T-helper 9 cell (primary cell): ENCODE measurements at places on chromosomes 11 and 22.

DNA sequence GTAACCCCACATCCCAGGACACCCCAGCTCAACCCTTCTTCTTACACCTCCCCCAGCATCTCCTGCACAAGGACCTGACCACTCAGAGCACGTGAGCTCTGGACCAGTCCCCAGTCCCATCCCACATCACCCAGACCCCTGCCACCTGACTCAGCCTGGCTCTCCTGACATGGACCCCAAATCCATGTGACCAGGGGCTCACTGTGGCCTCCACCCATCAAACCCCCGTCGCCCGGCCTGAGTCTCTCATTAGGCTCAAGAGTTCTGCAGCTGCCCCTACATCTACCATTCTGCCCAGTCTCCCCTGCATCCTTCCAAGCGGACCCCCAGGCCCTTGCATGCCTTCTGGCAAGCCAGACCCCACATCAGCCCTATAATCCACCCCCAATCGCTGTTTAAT lies 1.9 kb upstream of the LIF start:
- DNase-seq, result no peak

GRCh38 chr11:91978747-91979146 lies 245.9 kb upstream of the FAT3 start:
- DNase-seq, result no peak

DNA sequence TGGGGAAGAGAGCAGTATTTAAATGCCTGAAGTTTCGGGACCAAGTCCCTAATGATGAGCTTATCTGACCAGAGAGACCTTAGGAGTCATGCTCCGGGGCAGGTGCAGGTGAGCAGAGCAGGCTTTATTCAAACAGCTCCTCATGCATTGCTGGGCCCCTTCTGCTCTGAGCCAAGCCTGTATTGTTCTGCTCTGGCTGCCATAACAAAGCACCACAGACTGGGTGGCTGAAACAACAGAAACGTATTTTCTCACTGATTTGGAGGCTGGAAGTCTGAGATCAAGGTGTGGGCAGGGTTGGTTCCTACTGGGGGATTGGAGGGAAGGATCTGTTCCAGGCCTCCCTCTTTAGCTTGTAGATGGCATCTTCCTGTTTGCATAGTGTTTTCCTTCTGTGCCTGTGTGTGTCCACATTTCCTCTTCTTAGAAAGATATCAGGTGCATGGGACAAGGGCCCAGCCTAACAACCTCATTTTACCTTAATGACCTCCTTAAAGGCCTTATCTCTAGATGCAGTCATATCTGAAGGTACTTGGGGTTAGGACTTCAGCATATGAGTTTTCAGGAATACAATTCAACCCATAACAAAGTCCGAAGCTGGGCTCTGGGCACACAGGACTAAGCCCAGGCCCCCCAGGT lies 97.1 kb upstream of the PARVA start:
- DNase-seq, result no peak

DNA sequence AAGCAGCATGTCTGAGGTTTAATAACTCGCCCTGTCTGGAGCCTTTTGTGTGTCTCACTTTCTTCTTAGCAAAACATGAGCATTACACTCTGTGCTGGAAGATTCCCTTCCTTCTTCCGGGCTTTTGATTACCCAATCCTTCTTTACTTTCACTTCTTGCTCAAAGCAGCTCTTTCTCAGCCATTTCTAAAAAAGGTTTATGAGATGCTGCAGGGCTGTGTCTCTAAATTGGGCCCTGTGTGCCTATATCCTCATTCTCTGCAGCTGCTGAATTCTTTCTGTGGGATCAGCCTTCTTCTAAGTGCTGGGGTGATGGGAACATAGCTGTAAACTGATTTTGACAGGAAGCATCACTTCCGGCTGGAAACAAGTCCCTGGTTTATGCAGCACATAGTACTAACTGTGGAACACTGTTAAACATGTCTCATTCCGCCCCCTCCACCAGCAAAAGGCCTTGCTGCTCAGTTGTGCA lies 71.8 kb downstream of the PIWIL4 start:
- no peak for DNase-seq

DNA sequence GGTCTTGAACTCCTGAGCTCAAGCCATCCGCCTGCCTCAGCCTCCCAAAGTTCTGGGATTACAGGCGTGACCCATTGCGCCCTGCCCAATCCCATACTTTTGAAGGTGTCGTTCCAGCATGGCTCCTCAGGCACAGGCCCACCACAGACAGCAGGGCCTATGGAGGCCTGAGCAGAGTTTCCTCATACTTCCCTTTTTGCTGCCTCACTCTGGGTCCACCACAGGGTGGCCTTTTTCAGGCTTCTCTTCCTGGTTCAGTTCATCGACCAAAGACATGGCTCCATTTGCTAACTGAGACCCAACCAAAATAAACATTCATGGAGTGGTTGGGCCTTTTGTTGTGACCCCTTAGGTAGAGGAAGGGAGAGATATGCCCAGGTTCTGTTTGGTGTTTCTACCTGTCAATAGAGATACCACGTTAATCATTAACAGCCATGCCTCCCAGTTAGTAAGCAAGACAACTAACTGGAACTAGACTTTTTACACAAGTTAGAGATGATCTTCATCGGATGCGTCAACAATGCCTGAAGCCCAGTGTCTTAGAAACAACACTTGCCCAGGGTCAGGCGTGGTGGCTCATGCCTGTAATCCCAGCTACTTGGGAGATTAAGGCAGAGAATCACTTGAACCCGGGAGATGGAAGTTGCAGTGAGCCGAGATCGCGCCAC lies 35.1 kb downstream of the TRIOBP start:
- DNase-seq, result no peak

- no peak for DNase-seq
Observed at GRCh38 chr22:42326801-42327200, 56.3 kb upstream of the TCF20 start.

DNA sequence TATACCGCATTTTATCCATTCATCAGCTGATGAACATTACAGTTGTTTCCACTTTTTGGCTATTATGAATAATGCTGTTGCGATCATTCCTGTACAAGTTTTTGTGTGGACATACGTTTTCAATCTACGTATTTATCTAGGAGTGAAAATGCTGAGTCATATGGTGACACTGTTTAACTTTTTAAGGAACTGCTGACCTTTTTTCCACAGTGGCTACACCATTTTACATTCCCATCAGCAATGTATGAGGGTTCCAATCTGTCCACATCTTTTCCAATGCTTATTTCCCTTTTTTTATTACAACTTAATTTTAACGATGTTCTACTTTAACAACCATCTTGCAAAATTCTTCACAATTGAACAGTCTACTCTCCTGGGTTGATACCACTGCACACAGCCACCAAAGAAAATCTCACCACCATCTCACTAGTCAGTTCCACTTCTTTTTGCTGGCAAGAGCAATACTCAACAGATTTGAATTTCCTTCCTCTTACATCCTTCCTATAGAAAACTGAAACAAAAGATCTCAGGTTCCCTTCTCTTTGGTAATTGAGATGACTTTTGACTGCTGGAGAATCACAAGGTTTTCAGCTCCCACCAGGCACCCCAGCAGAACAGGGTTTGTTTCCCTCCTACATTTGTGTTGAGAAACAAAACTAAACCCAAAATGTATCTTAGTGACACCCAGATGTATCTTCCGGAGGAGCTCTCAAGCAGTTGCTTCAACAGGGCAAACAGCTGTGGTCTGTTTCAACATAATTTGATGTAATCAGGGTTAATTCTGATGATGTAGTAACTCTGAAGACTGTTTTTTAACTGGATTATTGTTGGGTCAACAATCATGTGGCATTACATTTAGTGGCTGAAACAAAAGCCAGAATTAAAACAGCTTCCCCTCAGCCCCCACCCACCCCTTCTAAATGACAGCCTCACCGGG lies 7.0 kb upstream of the GAB2 start:
- no peak for DNase-seq

- DNase-seq, result no peak
Observed at GRCh38 chr11:63666874-63667273, 4.3 kb downstream of the ATL3 start.

DNA sequence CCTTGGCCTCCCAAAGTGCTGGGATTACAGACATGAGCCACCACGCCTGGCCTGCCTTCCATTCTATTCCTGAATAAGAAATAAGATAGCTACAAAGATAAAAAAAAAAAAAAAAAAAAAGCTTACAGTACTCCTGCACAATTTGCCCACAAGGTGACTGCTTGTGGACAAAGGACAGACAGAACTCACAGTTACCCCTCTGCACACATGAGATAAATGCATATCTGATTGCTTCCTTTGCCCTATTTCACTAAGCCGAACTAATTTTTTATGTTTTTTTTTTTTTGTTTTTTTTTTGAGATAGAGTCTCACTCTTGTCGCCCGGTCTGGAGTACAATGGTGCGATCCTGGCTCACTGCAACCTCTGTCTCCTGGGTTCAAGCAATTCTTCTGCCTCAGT lies 23.6 kb upstream of the HSPA8 start:
- DNase-seq, result no peak

DNA sequence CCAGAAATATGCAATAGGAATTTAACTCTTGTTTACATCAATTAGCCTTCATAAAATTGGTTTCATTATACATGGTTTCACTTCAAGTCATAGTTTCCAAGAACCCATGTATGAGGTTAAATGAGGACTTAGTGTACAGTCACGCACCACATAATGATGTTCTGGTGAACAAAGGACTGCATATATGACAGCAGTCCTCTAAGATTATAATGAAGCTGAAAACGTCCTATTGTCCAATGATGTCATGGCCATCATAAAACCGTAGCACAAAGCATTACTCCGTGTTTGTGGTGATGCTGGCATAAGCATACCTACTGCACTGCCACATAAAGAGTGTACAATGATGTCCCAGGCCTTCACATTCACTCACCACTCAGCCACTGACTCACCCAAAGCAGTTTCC lies 31.1 kb downstream of the SMCO4 start:
- DNase-seq, result no peak

DNA sequence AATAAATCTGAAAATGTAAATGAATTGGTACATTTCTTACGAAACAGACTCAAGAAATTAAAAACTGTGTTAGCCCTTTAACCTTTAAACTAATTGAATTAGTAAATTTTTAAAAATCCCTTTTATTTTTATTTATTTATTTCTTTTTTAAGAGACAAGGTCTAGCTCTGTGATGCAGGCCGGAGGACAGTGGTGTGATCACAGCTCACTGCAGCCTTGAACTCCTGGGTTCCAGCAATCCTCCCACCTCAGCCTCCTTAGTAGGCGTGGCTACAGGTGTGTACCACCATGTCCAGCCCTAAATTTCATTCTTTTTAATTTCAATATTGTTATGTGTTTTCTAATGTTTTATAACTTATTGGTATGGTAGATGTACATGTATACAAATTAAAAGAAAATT lies 72.6 kb downstream of the MYEOV start:
- no peak for DNase-seq

DNA sequence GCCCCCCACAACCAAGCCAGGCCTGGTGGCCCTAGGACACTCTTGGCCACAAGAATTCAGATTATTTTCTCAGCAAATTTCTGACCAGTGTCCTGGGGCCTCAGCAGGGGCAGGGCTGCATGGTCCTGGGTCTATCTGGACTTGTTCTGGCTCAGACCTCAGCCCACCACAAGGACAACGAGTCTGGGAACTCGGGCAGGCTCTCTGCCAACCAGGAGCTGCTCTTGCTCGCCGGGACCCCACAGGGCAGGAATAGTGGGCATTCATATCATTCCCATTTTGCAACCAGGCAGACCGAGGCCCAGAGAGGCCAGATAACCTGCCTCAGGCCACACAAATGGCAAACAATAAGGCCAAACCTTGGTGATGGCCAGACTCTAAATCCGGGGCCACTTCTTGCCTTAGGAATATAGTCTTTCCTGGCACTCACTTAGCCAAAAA lies 75.4 kb upstream of the WNT7B start:
- no peak for DNase-seq

GRCh38 chr11:86119077-86119476 lies 50.2 kb upstream of the PICALM start:
- DNase-seq, result no peak

DNA sequence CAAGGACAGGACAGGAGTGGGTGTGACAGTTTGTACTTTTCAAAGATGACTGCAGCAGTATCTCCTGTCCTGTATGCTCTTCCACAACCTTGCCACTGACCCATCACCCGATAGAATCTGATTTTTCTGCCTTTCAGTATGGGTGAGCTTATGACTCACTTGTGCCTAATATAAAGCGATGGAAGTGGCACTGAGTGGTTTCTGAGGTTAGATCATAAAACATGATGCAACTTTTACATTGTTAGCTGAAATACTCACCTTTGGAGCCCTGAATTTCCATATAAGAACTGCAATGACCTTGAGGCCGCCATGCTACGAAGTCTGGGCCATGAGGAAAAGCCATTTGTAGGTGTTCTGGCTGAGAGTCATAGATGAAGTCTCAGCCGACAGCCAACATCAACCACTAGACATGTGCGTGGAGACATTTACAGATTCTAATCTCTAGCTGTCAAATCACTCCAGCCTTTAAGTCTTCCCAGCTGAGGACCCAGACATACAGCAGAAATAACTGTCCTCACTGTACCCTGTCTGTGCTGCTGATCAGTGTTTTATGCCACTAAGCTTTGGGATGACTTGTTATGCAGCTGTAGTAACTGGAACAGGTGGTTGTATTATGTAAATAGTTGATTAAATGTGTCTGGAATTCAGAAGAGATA lies 105.9 kb upstream of the ARHGAP20 start:
- DNase-seq, result no peak

DNA sequence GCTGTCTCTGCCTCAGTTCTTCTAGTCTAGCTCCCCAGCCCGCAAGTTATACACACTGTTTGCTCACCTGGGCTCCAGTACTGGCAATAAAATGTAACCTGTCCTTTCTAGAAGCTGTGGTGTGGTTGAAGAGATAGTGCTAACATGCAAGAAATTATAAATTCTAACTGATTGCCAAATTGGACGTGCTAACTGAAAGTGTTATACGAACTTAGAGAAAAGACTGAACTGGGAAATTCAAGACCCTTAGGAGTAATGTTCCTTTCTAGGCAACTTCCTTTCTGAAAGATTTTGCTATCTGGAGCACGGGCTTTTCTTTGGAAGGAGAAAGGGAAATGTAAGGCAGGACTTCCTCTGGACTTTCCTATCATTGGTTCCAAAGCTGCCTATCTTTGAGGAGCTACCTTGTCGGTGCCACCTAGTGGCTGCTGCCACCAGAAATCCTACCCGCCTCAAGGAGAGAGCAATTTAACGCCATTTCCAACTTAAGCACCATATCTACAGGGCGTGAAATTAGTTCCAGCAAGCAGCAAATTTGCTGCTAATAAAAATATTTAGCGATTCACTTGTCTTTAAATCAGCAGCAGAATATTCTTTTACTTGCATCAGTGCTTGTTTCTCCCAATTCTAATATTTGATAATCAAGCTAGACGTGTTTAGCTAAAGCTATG lies 12.7 kb upstream of the TMEM218 start:
- no peak for DNase-seq
